ENCODE measurements at places on chromosomes 13 and 19.
A peak's percentile ranks its signal among the peaks of the same experiment; 100 is the strongest.

- peak; percentile 21 for DNase-seq
Observed at GRCh38 chr19:54653181-54653809, 9.5 kb upstream of the LILRB4 start.

DNA sequence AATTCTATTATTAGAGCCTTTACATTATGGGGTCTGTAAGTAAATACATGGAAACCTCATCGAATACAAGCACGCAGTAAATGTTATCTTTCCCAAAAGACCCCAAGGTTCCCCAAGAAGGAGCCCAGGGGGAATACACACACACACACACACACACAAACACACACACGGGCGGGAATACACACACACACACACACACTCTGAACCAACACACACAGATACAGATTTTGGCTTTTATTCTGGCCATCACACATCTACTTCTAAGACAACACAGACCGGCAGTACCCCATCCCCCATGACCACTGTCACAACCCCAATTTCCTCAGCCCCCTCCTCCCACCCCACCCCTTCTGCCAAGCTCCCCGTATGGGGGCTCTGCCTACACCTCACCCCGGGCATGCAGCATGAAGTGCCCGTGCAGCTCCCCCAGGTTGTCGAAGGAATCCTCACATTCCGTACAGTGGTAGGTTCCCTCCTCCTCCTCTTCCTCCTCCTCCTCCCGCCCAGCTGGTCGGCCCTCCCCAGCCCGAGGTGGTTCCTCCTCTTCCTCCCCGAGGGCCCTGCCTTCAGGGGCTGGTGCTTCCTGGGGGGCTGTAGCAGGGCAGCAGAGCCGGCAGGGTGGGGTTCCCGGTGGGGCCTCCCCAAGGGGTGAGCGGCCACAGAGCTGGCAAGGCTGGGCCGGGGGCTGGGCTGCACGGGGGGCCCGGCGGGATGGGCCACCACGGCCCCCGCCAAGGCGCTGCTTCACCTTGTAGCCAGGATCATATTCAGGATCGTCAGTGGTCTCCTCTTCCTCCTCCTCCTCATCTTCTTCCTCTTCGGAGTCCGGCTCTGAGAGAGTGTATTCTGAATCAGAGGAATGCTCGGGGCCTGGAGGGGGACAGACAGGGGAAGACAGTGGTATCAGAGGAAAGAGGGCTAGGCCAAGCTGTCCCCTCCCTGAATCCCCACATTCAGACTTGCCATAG is 4.4 kb upstream of the SRRM5 start:
- DNase-seq: no peak

GRCh38 chr13:110652231-110652730 is 36.9 kb downstream of the NAXD start:
- no peak for DNase-seq

GRCh38 chr19:45705115-45705514 is 12.6 kb downstream of the QPCTL start:
- no peak for DNase-seq

DNA sequence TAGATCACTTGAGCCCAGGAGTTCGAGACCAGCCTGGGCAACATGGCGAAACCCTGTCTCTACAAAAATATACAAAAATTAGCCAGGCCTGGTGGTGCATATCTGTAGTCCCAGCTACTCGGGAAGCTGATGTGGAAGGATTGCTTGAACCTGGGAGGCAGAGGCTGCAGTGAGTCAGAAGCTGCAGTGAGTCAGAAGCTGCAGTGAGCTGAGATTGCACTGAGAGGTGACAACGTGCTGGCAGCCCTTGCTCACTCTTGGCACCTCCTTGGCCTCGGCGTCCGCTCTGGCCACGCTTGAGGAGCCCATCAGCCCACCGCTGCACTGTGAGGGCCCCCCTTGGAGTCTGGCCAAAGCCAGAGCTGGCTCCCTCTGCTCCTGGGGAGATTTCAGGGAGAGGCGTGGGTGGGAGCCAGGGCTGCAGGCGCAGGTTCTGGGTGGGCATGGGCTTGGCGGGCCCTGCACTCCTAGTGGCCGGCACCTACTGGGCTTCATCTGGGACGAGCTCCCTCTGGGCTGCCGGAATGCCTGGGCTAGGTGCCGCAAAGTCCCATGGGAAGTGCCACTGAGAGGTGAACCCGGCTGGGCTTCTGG is 39.5 kb upstream of the RPL21 start:
- DNase-seq: no peak

DNA sequence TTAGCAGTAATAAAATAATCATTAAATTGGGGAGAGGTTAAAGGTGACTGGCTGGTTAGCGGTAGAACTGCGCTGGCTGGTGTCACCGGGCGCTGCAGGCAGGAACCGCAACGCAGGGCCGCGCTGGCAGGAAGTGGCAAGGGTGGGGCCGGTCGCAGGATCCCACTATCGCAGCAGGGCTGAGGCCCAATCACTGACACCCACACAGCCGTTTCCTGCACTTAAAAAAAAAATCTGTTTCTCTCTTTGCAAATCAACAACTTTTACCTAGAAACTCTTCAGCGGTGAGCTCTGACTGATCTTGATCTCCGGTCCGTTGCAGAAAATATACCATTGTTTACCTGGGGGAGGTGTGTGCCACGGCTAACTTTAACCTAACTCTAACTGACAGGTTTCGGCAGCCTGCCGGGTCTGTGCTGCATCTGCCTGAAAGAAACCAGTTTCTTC is 46.9 kb downstream of the KLF2 start:
- DNase-seq: no peak

GRCh38 chr13:39102981-39103490 is 64.8 kb downstream of the NHLRC3 start:
- no peak for DNase-seq

GRCh38 chr19:19372656-19373416 is 32.6 kb upstream of the GATAD2A start:
- DNase-seq: no peak

DNA sequence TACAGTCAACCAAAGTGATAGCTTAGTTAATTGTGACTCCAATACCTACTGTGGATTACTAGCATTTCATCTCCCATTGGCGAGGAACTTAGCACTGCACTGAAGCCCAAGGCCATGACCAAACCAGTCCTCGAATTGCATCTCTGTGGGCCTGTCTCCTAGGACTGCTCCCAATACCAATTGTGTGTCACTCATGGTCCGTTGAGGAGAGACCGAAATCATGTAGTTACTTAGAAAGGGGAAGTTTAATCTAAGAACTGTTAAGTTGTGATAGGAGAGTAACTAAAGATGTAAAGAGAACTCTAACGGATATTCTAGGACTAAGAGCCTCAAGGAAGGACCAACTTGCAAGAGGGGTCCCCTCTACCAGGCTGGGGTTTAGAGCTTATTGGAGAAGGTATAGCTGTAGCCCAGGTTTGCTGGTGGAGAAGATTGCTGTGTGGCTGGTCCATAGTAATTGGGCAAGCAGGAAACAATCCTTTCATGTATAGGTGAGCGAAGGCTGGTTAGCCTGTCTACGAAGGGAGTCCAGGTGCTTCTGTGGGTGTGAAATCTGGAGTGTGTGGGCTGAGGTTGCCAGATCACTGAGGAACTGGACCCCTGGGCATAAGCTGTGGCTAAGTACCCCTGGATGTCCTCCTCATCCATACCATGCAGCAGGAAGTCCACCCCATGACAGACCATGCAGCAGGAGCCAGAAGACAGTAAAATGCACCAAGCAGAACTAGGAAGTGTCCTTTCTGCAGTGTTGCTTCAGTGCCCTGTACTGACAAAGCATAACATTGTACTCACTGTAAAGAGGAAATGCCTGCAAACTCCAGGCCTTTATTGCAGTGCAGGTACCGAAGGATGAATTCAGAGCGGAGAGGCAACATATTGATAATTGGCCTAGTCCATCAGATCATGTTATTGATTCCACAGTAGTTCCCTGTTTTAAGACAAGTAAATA is 30.8 kb downstream of the DNAJC3 start:
- DNase-seq: no peak

DNA sequence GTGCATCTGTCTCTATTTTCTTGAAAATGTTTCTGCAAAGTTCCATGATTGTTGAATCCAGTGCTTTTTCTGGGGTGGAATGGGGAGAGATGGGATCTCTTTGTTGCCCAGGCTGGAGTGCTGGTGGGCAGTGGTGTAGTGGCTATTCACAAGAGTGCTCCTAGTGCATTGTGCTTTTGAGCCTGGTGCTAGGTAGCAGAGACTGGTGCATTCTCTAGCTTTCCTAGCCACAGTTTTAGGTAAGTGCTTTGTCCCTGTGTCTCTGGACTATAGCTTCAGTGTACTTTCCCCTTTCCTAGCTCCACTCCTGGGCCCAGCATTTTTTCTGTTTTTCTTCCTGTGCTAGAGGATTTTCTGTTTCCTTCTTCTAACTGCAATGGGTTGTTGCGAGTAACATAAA is 825.6 kb downstream of the SLITRK6 start:
- DNase-seq: no peak

GRCh38 chr13:75932636-75933035 is 296.5 kb downstream of the LMO7 start:
- no peak for DNase-seq

GRCh38 chr13:107534548-107534947 is 680.8 kb downstream of the LIG4 start:
- no peak for DNase-seq

DNA sequence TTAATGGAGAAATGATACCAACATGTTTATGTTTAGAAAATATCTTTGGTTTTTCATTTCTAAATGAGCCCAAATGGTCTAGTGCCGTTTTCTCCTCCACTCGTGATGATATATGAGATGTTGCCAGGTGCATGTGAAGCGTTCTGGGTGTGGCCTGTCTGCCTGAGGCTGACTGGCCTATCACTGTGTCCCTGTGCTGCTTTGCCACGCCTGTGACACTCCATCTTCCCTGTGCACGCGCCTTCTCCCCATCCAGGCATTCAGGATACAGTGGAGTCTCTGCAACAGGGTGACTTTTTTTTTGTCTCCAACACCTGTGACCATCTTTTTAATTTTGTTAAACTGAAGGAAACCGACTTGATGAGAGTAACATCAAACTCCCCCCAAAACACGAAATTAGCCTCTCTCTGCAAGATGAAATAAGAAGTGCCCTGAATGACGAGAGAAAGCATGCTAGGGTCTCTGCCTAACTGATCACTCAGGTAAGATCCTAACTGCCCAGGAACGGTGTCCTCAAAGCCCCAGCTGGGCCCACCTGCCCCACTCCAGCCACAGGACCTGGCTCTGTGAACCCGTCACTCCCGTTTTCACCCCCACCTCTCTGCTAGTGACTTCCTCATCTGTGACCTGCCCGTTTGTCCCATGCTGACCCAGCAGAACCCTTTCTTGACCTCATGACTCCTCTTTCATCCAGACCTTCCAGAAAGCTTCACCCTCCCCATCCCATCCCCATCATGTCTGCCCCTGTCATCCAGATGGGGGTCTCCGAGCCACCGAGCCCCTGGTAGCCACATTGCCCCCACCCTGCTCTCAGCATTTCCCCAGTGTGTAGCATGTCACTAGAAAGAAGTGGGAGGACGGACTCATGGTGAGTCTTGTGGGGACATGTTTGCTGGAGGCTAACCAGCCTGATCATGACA is 33.2 kb upstream of the TFDP1 start:
- peak; percentile 88 for DNase-seq

DNA sequence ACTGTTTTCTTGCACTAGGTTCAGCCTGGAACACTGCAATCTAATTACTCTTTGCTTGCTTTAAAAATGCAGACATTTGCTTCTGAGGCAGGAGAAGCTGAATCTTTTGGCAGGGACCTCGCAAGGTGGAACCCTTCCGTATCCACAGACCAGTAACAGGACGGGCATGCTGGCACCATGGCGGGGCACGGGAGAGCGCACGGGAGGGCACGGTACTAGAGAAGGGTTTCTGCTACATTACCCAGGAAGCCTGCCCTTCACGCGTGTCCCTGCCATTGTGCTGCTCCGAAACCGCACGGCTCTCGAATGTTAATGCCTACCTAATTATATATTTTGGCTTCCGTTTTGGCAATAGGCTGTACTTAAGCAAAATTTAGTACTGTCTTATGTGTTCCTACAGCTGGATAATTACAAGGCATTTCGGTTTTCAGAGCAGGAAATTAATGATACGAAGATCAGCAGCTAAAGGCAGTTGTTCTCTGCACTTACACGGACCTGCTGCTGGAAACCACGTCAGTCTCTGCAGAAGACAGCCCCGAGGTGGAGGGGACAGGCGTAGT is 430.4 kb downstream of the IRS2 start:
- DNase-seq: no peak

GRCh38 chr13:112179421-112179820 is 112.5 kb downstream of the SOX1 start:
- no peak for DNase-seq

GRCh38 chr13:114324334-114324733 is 10.0 kb downstream of the CHAMP1 start:
- DNase-seq: no peak
